ENCODE measurements at places on chromosomes 11 and 22. TPM values are rescaled to one million over a fixed set of nuclear protein-coding genes. Genes with fewer than 3 reads are reported as not detected.

The LRP4 gene
- 5.0 TPM for total RNA-seq

The MRGPRE gene
- not detected for total RNA-seq

The PDGFD gene
- total RNA-seq: 2.0 TPM

The OR10D3 gene
- not detected for total RNA-seq

The QSER1 gene
- 18.6 TPM for total RNA-seq

The RAPSN gene
- total RNA-seq: not detected

The PHLDA2 gene
- 63.1 TPM for total RNA-seq

The C11orf97 gene
- not detected for total RNA-seq

The GAS2 gene
- 1.2 TPM for total RNA-seq

The PRR5 gene
- 9.1 TPM for total RNA-seq
